ENCODE measurements at places on chromosomes 7 and 10. TPM values are rescaled to one million over a fixed set of nuclear protein-coding genes. Genes with fewer than 3 reads are reported as not detected.

The PHKG1 gene
- total RNA-seq = 2.6 TPM

The CTAGE4 gene
- 31.5 TPM for total RNA-seq

The SPDYE1 gene
- not detected for total RNA-seq

The NODAL gene
- not detected for total RNA-seq

- DNase-seq = no peak
Measured at GRCh38 chr7:117020591-117020973, 67.3 kb downstream of the ST7 start.

DNA sequence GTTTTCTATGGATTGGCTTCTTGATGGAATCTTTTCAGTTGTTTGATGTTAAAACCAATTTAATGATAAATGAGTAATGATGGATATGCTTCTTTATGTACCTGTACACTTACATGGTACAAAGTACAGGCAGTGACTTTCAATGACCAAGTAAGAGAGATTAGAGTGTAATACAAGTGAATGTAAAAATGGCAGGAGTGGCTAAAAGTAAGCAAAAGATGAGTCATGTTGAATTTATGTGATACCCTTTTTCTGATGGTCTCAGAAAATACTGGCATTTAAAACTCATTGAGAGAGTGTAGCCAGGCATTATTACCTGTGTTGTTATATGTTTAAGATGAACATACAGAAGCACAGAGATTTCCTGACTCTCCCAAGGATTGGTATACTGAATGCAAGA lies 97.1 kb downstream of the GPR85 start:
- DNase-seq = no peak

- DNase-seq = no peak
Measured at GRCh38 chr7:40587419-40587818, 452.6 kb downstream of the SUGCT start.

- DNase-seq = no peak
Measured at GRCh38 chr10:28559618-28560017, 26.7 kb downstream of the WAC start.

DNA sequence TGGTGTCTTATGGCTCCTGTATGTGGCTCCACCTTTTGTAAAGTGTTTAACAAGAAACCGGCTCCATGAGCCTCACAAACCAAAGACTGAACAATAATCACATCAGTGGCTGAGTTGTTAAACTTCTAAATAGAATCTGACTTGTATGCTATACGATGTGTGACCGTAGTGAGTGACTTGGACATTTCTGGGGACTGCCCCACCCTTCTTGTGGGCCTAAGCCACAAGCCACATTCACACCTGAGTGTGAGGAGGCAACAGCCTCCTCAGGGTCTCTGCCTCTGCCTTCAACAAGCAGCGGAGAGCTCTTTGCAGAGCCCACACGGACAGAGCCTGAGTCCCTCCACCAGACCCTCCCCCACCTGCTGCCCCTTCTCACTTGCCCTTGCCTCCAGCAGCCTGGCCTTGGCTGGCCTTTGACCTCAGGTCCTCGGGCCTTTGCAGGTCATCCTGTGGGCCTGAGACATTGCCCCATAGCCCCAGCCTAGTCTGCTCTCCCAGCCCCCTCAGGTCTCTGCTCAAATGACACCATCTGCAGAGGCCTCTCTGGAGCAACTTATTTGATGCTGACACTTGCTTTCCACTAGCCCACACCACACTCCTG lies 156.8 kb upstream of the TNS3 start:
- no peak for DNase-seq

DNA sequence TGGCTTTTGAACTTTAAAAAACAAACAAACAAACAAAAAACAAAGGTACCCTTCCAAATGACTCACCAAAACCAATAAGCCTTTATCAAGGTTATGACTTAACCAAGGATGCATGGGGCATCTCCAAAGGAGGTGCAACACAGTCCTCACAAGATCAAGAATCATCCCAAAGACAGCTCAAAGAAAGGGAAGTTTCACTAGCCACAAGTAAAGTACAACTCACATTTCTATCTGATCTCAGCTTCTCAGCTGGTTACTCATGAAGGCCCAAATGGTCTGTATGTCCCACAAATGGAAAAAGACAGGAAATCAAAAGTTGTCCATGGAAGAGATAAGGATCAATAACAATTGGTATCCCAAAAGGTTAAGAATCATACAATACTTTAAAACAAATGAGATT lies 6.0 kb upstream of the MKLN1 start:
- no peak for DNase-seq

DNA sequence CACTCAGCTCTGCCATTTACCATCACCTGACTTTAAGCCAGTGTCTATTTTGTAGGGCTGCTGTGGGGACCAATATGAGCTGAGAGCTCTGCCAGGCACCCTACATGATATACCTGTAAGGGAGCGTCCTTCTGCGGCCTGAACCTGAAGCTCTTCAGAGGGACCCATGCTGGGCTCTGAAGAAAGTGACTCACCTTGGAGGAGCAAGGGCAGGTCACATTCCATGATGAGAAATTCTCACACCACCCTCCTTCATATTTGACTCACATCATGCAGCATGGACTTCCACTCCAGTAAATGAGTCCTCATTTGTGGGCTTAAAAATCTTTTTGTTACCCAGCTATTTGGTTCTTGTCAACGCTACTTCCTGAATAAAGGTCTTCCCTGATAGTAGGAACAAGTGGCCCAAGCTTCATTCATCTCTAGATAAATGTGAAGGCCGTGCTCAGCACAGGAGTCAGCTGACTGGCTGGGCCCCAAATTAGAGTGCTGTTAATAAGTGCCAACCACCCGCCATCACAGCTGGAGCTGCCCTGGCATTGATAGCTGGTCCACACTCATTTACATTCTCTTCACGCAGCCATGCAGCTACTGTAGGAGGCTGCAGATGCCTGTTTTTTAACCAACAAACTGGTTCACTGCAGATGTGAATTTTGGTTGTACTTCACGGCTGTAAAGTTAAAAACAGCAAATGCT lies 78.4 kb downstream of the RNF216 start:
- DNase-seq = no peak

DNA sequence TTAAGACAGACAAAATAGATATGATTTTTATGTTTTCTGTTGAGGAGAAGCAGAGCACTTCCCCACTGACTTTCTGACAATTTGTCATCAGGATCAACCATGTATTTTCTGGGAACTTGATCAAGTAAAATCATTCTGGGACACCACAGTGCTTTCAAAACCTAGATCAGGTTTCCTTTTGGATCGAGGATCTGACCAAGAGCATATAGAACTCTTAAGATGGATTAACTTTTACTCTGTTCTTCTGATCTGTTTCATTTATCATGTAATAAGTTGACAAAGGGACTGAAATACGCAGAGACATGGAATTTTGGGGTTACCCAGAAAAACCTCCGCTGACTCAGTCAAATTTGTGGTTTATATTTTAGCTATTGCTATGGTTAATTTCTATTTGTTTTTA lies 136.0 kb upstream of the WNT16 start:
- DNase-seq = no peak

GRCh38 chr10:109866168-109866994 lies 56.9 kb downstream of the XPNPEP1 start:
- no peak for DNase-seq

DNA sequence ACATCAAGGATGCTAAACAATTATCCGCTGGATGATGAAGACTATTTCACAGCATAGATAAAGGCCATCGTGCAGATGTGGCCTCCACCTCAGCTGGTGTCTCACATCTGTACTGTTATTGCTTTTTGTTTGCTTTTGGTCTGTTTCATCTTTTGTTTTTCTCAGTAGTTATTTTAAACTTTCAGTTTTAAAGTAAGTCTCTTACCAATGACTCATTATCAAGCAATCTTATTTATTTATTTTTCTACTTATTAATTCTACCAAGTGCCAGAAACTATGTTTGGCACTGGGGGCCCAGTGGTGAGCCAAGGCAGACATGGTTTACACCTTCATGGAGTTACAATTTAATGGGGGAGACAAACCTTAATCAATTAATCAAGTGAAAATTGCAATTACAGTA lies 250.9 kb upstream of the TMEM72 start:
- DNase-seq = no peak

DNA sequence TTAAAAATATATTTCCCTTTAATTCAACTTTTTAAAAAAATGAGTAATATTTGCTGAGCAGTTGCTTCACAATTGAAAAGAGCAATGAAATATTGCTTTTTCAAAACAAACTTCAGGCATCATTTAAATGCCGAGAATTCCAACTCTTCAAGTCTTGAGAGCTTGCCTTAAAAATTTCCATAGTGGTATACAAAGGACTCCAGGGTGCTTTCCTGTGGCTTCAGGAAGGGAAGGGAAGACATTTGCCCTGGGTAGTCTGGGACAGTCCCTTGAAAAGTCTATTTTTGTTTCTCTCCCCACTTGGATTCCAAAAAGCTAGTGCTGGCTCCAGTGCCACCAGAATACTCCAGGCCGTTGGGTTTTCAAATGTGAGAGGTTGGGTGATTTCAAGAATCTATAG lies 71.7 kb downstream of the HYCC1 start:
- no peak for DNase-seq

GRCh38 chr10:15738270-15738925 lies 18.7 kb upstream of the ITGA8 start:
- DNase-seq = no peak

DNA sequence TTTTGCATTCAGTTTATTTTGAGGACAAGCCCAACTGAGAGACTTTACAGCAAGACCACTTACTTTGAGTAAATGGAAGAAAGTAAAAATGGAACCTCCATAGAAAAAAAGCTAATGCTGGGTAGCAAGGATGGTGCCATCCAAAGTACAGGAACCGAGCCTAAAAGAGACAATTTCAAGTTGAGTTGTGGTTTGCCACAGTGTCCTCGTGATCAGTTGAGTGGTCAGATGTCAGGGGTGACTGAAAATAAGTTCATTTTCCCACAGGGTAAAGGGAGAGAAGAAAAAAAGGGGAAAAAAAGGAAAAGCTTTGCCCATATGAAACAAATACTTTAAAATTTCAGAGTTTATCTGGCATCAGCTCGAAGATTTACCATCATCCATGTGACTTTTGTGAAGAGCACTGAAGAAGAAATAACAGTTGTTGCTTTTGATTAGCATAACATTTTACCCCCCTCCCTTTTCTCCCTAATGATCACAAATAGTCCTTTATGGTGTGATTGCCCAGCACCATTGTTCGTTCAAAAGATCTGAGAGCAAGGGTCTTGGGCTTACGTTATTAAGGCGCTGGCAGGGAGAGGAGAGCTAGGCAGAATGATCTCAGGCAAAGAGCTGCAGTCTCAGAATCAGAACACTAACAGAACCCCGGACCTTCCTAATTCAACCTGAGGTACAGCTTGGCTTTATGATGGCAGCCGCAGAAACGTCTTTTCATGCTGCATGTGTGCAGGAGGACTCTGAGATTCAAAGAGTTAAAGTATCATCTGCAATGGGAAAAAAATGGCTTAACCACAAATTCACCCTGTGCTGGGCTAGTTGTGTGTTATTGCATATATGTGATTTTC lies 338.1 kb downstream of the RNLS start:
- no peak for DNase-seq
